ENCODE measurements at places on chromosomes 2 and 18. TPM values are rescaled to one million over a fixed set of nuclear protein-coding genes. Genes with fewer than 3 reads are reported as not detected.

DNA sequence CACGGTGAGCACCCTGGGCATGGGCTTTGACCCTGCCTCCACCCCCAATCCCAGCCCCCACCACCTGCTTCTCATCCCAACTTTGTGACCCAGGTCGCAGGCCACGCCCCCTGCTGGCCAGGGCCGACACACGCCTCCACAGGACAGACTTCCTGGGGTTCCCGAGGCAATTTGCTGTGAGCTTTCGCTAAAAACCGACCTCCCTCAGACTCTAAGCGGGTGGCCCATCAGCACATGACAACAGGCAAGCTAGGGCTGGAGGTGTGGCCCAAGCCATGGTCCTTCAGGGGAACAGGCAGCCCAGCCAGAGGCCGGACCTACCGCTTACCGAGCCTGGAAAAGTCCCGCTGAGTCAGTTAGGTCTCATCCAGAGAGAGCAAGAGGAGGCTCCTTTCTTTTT lies 31.9 kb downstream of the C1QL2 start:
- H3K27ac ChIP-seq: no peak overlapping the region
- no peaks in the 10 kb centered on the region for H3K36me3 ChIP-seq
- peaks cover 62% of the 10 kb centered on the region for H3K27me3 ChIP-seq
- no peak overlapping the region for H3K4me3 ChIP-seq

DNA sequence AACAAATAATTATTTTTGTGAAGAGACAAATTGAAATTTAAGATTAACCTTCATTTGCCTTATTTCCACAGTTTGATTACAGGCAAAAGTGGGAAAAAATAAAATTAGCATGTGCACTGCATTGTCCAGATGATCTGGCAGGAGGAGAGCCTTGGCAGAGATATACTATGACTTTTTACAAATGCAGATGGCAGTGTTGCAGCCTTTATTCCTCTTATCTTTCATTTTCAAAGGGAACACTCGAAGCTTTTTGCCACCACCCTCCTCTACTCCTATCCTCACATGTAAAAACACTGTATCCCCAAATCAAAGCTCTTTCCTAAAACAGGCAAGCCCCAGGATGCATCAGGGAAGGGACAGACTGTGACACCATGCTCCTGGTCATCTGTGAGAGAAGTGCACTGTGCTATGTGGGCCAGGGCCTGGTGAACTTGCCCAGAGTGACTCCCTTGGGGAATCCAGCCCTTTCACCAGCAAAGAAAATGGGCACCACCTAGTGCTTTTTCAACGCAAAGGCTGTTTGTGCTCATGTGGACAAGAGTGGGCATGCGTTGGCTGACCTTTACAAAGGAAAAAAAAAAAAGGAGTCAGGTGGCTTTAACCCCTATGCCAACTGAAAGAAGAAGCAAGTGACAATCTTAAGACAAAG lies 74.7 kb upstream of the ETAA1 start:
- no peaks in the 10 kb centered on the region for H3K36me3 ChIP-seq
- peaks cover 8% of the 10 kb centered on the region for H3K27me3 ChIP-seq
- H3K27ac ChIP-seq: peak overlapping the region; percentile 82

DNA sequence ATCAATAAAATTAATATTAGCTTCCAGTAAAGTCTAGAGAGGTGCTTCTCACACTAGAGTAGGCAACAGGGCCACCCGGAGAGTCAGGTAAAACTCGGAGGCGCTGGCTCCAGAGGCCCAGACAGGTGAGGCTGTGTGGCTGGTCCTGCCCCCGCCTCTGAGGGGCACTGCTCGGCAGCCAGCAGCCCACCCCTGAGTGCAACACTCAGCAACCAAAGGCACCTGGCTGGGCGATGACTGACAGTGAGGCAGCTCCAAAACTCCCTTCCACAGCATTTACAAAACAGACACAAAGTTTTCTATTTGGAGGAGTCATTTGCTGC lies 138.8 kb upstream of the ID2 start:
- no peak overlapping the region for H3K4me3 ChIP-seq
- H3K36me3 ChIP-seq: no peaks in the 10 kb centered on the region
- H3K27ac ChIP-seq: no peak overlapping the region
- peaks cover 20% of the 10 kb centered on the region for H3K4me1 ChIP-seq
- DNase-seq: no peak
- no peaks in the 10 kb centered on the region for H3K27me3 ChIP-seq

DNA sequence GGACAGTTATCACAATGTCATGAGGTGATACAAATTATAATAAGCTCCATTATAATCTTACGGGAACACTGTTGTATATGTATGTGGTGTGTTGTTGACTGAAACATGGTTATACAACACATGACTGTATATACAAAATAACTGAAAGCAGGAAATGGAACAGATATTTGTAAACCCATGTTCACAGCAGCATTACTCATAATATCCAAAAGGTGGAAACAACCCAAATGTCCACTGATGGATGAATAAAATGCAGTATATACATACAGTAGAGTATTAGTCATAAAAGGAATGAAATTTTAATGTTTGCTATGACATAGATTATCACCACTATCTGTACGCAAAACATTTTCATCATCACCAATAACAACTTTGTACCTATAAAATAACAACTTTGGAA lies 107.3 kb downstream of the USP34 start:
- no peak overlapping the region for H3K27ac ChIP-seq
- peaks cover 30% of the 10 kb centered on the region for H3K36me3 ChIP-seq
- no peak overlapping the region for H3K4me3 ChIP-seq
- no peaks in the 10 kb centered on the region for H3K4me1 ChIP-seq
- no peak for DNase-seq
- H3K27me3 ChIP-seq: no peaks in the 10 kb centered on the region

GRCh38 chr2:67881816-67882215 lies 181.0 kb downstream of the C1D start:
- no peak for DNase-seq
- no peak overlapping the region for H3K4me3 ChIP-seq
- H3K27ac ChIP-seq: no peak overlapping the region
- peaks cover 2% of the 10 kb centered on the region for H3K27me3 ChIP-seq

GRCh38 chr2:102141970-102142828 lies at the start of gene IL1R1:
Gene IL1R1, plus strand, starts transcription at chr2:102142746. Its CDS starts 14,979 bp downstream, at chr2:102157725.
- H3K27me3 ChIP-seq: peaks cover 58% of the 10 kb centered on the region
- H3K4me3 ChIP-seq: peak within 1 kb of the TSS; percentile 79
- peaks cover 9% of the 10 kb centered on the region for H3K4me1 ChIP-seq
- H3K36me3 ChIP-seq: peaks cover 2% of the 10 kb centered on the region
- H3K27ac ChIP-seq: no peak within 1 kb of the TSS
- peak; percentile 33 for DNase-seq

DNA sequence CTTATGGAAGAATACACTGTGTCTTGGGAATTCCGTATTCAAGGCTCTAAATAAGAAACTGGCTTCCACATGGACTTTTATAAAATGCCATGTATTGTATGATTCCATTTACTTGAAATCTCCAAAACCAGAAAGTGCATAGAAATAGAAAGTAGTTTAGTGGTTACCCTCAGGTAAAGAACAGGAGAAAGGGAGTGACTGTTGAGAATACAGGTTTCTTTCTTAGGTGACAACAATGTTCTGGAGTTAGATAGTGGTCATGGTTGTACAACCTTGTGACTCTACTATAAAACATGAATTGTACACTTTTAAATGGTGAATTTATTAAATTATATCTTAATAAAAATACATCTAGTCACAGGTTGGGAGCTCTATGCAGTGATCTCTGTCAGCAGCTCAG lies 481.8 kb downstream of the SPAG16 start:
- no peak for DNase-seq
- H3K27me3 ChIP-seq: no peaks in the 10 kb centered on the region
- no peak overlapping the region for H3K27ac ChIP-seq
- H3K4me1 ChIP-seq: no peaks in the 10 kb centered on the region

GRCh38 chr2:151845884-151846283 lies 17.7 kb upstream of the ARL5A start:
- no peak overlapping the region for H3K27ac ChIP-seq
- H3K36me3 ChIP-seq: no peaks in the 10 kb centered on the region
- no peaks in the 10 kb centered on the region for H3K27me3 ChIP-seq
- no peak for DNase-seq

- H3K27ac ChIP-seq: no peak overlapping the region
- no peak overlapping the region for H3K4me3 ChIP-seq
- peaks cover 8% of the 10 kb centered on the region for H3K36me3 ChIP-seq
- no peaks in the 10 kb centered on the region for H3K27me3 ChIP-seq
- H3K4me1 ChIP-seq: peaks cover 7% of the 10 kb centered on the region
These were observed 52.3 kb downstream of the CD226 start for GRCh38 chr18:69895066-69896047.

DNA sequence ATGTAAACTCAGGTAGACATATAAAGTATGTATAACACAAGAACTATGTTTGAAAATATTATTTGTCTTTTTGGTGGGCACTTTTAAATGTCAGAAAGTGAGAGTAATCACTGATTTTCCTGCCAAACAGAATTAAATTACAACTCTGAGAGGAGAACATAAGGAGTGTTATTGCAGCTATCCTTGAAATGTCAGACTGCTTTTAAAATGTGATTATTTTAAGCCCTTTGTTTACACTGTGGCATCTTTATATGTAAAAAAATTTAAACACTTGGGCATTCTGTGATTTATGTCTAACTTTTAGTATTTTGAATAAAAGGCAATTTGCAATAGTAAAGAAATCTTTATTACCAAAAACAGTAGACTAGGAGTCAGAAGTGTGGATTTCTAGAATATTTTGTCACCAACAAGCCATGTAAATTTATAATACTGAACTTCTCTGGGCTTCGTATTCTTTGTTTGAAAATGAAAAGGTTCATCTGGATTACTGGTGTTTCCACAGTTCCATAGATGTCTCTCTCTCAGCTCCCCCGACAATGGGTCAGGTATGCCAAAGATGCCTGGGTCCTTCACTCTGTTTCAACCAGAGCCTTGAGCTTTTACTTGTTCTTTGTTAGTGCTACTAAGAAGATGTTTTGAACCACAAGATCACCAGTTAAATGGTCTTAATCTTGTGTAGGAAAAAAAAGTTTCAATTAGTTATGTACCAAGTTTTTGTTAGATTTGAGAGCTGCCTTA lies 38.8 kb downstream of the GULP1 start:
- no peak for DNase-seq
- peaks cover 44% of the 10 kb centered on the region for H3K4me1 ChIP-seq
- no peaks in the 10 kb centered on the region for H3K36me3 ChIP-seq
- no peaks in the 10 kb centered on the region for H3K27me3 ChIP-seq
- no peak overlapping the region for H3K27ac ChIP-seq
- H3K4me3 ChIP-seq: no peak overlapping the region

GRCh38 chr2:4931721-4932365 lies 760.3 kb upstream of the SOX11 start:
- H3K4me1 ChIP-seq: peaks cover 17% of the 10 kb centered on the region
- H3K27ac ChIP-seq: no peak overlapping the region
- H3K4me3 ChIP-seq: no peak overlapping the region
- DNase-seq: no peak
- peaks cover 2% of the 10 kb centered on the region for H3K36me3 ChIP-seq

GRCh38 chr2:146238254-146238966 lies 1606.4 kb upstream of the ACVR2A start:
- H3K27ac ChIP-seq: peak overlapping the region; percentile 88
- H3K36me3 ChIP-seq: no peaks in the 10 kb centered on the region
- peaks cover 29% of the 10 kb centered on the region for H3K4me1 ChIP-seq
- no peaks in the 10 kb centered on the region for H3K27me3 ChIP-seq
- H3K4me3 ChIP-seq: no peak overlapping the region

DNA sequence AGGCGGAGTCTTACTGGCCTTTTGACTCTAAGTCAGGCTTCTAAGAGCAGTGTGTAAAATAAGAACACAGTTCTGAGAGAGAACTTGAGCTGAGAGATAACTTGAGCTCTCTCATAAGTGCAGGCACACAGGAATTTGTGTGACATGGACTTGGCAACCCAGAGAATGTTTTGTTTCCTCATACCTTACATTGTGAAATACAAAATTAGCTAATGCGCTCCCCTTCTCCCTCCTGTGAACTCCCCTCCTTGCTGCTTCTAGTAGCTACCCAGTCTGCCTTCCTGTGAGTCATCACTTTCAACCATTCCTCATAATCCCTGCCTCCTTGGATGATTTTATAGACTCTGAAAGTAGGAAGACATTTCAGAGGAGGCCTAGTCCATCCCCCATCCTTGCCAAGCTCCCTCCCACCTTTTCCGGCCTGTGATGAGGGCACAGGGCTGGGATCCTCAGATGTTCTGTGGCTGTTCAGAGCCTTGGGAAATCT lies 22.6 kb downstream of the FER1L5 start:
- H3K27me3 ChIP-seq: no peaks in the 10 kb centered on the region
- DNase-seq: no peak
- H3K4me1 ChIP-seq: peaks cover 9% of the 10 kb centered on the region
- H3K36me3 ChIP-seq: no peaks in the 10 kb centered on the region
- H3K4me3 ChIP-seq: no peak overlapping the region
- H3K27ac ChIP-seq: no peak overlapping the region

- H3K4me1 ChIP-seq: peaks cover 28% of the 10 kb centered on the region
- H3K27me3 ChIP-seq: no peaks in the 10 kb centered on the region
- DNase-seq: no peak
- peak overlapping the region; percentile 3 for H3K27ac ChIP-seq
These were observed 18.4 kb upstream of the YES1 start for GRCh38 chr18:830315-830901.

- peaks cover 9% of the 10 kb centered on the region for H3K4me1 ChIP-seq
- no peaks in the 10 kb centered on the region for H3K27me3 ChIP-seq
- no peaks in the 10 kb centered on the region for H3K36me3 ChIP-seq
- H3K27ac ChIP-seq: no peak overlapping the region
- no peak overlapping the region for H3K4me3 ChIP-seq
- DNase-seq: no peak
These were observed 322.9 kb upstream of the KCNJ3 start for GRCh38 chr2:154375579-154375931.

- no peak overlapping the region for H3K27ac ChIP-seq
- no peak overlapping the region for H3K4me3 ChIP-seq
These were observed 22.5 kb downstream of the ASB1 start for GRCh38 chr2:238449241-238449640.

- no peaks in the 10 kb centered on the region for H3K36me3 ChIP-seq
- H3K4me3 ChIP-seq: no peak overlapping the region
- no peak overlapping the region for H3K27ac ChIP-seq
These were observed 105.6 kb upstream of the SALL3 start for GRCh38 chr18:78873926-78874500.

TRABD2A gene
- total RNA-seq: 0.84 TPM

TMEM163 gene
- 0.71 TPM for total RNA-seq

KCNE4 gene
- total RNA-seq: not detected

MARCO gene
- total RNA-seq: not detected

LIMS4 gene
- total RNA-seq: 0.75 TPM

TRIB2 gene
- total RNA-seq: 73.6 TPM

PRPF40A gene
- 136 TPM for total RNA-seq

RAB10 gene
- 113 TPM for total RNA-seq

RIT2 gene
- total RNA-seq: not detected

SLC9A4 gene
- not detected for total RNA-seq

CRYGB gene
- not detected for total RNA-seq

SNORC gene
- 3.0 TPM for total RNA-seq

DSG2 gene
- total RNA-seq: 18.4 TPM

Data from neural crest cell (in vitro differentiated cells).